Hematopoietic multipotent progenitor cell treated with erythropoietin and hydrocortisone succinate and interleukin-3 and kit ligand, for 15 days (in vitro differentiated cells): ENCODE measurements at places on chromosomes 3 and 15.

DNA sequence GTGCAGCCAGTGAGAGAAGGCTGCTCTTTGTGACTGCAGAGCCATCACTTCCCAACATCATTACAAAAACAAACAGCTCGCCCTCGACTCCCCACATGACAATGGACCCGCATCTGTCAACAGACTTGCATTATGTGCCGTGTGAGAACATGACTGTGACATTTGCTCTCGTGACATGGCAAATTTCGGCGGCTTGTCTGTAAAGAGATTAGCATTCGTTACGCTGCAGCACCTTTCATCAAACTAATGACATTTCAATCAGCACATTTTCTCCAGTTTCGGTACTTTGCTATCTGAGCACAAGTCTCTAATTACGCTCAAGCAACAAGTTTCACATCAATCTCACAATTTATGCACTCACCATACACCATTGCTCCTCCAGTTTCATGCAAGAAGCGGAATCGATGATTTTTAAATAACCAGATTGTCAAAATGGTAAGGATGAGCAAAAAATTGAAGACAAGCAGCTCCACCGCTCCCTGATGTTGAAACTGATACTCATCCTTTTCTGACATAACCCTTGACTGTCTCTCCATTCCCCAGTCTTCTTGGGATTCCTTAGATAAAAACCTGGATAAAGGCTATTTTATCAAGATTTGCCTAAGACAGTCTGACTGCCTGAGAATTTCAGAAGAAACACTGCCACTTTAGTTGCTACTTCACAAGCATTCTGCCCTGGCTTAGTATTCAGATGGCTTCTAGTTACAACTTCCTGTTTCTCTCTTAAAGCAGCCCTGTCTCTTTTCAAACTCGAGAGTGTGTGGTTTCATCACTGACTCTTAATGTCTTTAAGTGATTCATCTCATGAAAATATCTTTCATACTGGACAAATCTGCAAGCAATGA, at the start of gene SLC9A9:
SLC9A9 (minus strand) TSS at position 682 of the 845 bp plus-strand sequence; CDS start at position 536, 146 bp downstream.
- DNase-seq, result peak; percentile 9

DNA sequence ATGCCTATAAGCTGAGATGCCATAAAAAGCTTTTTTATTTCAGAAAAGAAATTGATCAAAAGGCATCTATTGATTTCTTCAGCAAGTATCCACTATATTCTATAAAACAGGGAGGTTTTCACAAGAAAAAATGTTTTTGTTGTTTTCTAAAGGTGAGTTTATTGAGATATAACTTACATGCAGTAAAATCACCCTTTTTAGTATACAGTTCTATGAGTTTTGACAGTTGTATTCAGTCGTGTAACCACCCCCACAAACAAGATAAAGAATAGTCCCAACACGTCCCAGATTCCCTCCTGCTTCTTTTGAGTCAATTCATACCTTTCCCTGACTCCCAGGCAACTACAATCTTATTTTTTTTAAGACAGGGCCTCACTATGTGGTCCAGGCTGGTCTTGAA, 7.8 kb downstream of the INTS14 start:
- no peak for DNase-seq

- DNase-seq, result no peak
These were observed 2.8 kb downstream of the RPUSD3 start for GRCh38 chr3:9841015-9841414.

GRCh38 chr3:132399054-132399929, 18.0 kb upstream of the DNAJC13 start:
- peak; percentile 38 for DNase-seq

DNA sequence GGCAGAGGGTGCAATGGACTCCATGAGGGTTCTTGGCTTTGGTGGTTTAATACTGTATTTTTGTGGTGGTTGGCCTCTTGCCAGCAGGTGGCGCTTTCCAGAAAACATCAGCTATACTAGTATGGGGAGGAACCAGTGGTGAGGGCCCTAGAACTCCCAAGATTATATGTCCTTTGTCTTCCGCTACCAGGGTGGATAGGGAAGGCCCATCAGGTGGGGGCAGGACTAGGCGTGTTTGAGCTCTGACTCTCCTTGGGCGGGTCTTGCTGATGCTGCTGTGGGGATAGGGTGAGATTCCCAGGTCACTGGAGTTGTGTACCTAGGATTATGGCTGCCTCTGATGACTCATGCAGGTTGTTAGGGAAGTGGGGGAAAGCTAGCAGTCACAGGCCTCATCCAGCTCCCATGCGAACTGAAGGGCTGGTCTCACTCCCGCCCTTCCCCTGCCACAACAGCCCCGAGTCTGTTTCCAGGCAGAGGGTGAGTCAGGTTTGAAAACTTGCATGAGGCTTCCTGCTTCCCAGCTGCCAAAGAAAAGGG, 357.7 kb downstream of the OTOL1 start:
- DNase-seq, result peak; percentile 5

DNA sequence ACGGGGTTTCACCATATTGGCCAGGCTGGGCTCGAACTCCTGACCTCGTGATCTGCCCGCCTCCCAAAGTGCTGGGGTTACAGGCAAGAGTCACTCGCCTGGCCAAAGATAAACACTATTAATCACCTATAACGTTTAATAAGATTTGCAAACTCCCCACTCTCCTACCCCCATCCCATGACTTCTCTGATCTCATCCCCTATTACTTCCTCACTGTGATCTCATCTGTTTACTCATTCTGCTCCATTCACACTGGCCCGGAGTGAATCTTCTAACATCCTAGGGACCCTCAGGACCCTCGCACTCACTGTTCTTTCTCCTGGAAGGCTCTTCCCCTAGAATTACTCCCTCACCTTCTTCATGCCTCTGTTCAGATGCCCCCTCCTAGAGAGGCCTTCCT, 78.9 kb downstream of the DGKG start:
- DNase-seq, result no peak

DNA sequence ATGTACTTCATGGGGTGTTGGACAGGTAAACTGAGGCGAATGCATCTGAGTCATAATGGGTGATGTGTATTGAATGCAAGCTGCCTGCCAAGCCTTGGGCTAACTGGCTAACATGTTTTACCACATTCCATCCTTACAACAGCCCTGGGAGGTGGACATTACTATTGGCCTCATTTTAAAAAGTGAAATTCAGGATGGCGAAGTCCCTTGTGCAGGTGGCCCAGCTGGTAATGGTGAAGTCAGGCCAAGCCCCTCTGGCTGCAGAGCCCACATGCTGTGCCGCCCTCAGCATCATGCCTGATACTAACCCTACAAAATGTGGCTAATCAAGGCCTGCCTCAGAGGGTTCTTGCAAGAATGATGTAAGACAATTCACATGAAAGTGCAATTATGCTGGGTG, 60.0 kb upstream of the CHD2 start:
- no peak for DNase-seq

DNA sequence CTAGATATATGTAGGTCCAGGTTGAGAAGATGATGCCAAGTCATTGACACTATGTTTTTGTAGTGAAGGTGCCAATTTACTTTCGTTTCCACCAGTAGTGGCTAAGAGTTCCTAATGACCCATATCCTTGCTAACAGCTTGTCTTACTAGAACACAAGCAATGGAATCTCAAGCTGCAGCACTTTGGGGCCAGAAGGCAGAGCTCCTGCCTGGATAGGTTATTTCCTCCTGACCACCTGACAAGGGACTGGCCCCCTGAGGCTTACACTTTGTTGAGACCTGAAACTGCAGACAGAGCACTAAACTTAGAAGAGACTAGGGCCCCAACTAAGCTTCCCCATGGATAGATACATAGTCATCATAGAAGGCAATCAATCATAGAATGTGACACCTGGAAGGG, 11.7 kb downstream of the ONECUT1 start:
- DNase-seq, result no peak

DNA sequence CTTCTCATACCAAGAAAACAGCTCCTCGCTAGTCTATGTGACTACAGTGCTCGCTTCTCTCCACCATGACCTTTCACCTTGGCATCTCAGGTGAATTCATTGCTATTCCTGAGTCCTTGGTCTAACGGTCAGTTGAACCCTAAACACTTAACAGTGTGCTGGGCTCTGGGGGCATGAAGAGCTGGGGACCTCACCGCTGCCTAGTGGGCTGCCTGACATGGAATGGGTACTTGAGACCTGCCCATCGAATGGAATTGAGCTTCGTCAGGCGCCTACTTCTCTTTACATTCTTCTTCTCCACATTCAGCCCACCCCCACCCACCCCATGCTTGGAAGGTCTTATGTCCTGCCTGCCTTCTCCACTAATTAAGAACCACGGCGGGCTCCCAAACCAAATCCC, 22.1 kb downstream of the BOC start:
- no peak for DNase-seq

DNA sequence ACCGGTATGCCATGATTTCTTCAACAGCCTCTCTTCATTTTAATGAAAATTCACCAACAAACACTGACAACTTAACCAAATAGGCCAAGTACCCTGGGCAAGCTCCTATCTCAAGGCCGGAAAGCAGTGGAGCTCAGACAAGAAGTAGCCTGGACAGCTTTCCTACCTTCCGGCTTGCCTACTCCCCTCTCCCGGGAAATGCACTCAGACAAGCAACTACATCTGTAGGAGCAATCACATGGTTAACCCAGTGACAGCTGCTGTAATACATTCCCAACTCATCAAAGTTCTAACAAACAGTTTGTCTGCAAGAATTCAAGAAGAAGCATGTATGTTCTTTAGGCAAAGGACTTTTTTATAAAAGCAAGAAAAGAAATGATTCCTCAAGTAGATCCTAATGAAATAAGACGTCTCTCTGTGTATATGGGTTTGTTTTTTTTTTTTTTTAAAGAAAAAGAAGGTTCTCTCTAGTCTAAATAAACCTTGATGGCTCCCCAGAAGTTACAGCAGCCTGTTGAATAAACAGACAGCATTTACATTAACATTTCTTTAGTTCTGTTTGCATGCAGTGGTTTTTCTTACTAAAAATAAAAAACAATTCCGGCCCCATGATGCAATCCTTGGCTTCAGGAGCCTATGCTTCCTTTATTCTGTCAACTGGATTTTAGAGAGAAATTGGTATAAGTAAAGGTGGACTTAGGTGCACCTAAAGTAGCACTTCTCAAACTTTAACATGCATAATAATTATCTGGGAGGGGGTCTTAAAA, 278.7 kb downstream of the NEK10 start:
- no peak for DNase-seq

- DNase-seq, result no peak
These were observed 1.4 kb downstream of the VHL start for GRCh38 chr3:10142707-10143560.

DNA sequence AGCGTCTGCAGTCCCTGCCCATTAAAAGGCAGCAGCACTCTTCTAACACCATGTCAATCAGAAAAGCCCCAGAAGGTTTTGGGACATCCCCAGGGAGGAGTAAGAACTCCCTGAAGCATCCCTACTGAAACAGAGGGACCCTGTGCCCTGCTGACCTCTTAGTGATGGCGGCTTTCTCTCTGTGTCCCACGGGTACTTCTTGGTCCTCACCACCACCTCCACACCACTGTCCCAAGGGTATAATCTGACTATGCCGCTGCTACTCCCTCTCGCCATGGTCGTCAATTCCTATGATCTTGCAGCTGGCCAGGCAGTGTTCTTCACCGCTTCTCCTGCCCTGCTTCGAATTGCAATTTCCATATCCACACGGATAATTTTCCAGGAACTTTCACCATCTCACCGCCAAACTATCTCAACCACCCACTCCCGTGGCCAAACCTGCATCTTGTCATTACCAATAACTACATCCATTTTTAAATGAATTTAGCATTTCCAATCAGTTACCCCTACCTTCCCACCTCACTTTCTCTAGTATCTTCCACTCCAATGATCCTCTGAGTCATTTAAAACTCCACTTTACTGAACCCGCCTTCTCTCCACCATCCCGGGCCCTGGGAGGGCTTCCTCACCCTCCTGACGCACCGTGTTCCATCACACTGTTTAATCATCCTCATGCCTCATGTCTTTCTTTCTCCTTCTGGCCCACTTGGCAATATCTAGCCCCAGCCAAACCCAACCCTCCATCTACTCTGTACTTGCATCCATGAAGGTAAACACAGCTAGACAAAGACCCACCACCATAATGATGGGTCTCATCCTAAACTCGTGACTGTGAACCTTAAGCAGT, 23.7 kb downstream of the PRR23E start:
- DNase-seq, result no peak

GRCh38 chr3:138187296-138188012, at the start of gene ARMC8:
TSS of gene ARMC8 (plus strand) at chr3:138187301. CDS start at chr3:138187555, 254 bp downstream.
- no peak for DNase-seq

GRCh38 chr15:39393575-39394335, 187.1 kb upstream of the THBS1 start:
- DNase-seq, result no peak

GRCh38 chr15:65175511-65175910, 9.6 kb downstream of the CLPX start:
- no peak for DNase-seq
